ENCODE measurements at places on chromosomes 2 and 18. TPM values are rescaled to one million over a fixed set of nuclear protein-coding genes. Genes with fewer than 3 reads are reported as not detected.

DNA sequence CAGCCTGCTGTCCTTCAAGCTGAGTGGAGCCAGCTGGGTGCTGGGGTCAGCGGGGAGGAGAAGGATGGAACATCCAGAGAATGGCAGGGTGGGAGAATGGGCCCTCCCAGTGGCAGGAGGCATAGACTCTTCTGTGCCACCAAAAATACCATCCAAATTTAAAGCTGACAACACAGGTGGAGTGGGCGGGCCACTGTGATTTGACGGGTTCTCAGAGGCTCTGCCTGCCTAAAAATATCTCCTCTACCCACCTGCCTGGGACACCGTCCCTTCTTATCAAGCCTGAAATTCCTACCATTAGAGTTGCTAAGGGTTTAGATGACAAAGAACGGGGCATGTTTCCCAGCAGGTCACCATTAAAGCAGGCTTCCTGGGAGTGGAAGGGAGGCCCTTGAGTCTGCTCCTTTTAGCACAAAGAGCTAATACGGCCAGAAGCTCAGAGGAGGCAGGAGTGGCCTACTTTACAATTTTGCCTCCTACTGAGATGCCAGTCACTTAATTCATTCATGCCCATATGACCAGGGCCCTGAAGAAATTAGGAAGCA, 19.8 kb upstream of the MARCHF4 start:
- DNase-seq: no peak

GRCh38 chr2:7269106-7269643, 352.0 kb downstream of the RNF144A start:
- DNase-seq: no peak

DNA sequence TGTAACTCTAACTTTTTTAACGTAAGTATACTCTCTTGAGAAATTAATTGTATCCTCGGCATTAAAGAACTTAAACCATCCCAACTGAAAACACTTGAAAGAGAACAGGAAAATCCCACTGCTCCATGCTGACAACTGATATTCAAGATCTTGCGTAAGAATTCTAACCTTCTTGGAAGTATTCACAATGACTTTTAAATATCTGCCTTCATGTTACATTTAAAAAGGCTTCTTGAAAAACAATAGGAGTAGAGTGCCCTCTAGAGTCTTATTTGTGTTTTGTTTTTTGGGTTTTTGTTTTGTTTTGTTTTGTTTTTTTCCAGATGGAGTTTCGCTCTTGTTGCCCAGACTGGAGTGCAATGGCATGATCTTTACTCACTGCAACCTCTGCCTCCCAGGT, 65.4 kb upstream of the DNAJC10 start:
- DNase-seq: no peak

DNA sequence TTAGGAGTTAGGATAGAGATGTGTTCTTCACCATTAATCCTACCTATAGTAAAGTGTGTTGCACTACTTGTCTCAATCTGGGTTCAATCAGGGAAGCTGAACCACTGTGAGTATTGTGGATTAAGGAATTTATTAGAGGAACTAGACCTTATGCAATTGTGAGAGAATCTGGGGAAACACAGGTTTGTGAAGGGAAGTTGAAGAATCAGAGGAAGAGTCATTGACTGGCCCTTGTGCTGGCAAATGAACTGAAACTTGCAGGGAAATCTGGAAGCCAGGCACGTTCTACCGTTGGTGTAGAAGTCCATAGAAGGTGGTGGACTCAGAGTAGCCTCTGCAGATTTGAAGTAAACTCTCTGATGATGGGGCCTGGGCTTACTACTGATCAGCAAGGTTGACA, 44.7 kb upstream of the HK2 start:
- DNase-seq: no peak

Gene KIF5C
- 73.5 TPM for total RNA-seq

Measured in WTC11 (cell line).